Liver (tissue), 10 donors: ENCODE measurements at places on chromosomes 12 and 14.

- DNase-seq = peak; percentile 71
These were observed 617.6 kb downstream of the LRFN5 start for GRCh38 chr14:42224053-42224888.

GRCh38 chr12:91964501-91964900, 181.1 kb downstream of the BTG1 start:
- DNase-seq = no peak

- no peak for DNase-seq
These were observed 5.5 kb downstream of the OR10AD1 start for GRCh38 chr12:48197549-48197970.

GRCh38 chr14:89833120-89833532, 121.4 kb downstream of the EFCAB11 start:
- DNase-seq = no peak

GRCh38 chr12:49086116-49086515, 8.5 kb downstream of the DHH start:
- DNase-seq = no peak

- DNase-seq = no peak
These were observed 5.5 kb upstream of the HCFC2 start for GRCh38 chr12:104058802-104059201.

- DNase-seq = no peak
These were observed 274.0 kb upstream of the KITLG start for GRCh38 chr12:88854260-88854659.
